Retina (tissue), 1 donor: ENCODE measurements at places on chromosomes 1 and 21.

GRCh38 chr21:16285605-16286126 is 555.9 kb downstream of the USP25 start:
- peak; percentile 40 for DNase-seq

- DNase-seq = no peak
Observed at GRCh38 chr1:226684026-226684425, 55.1 kb downstream of the ITPKB start.

GRCh38 chr1:116231752-116232151 is 120.6 kb downstream of the MAB21L3 start:
- no peak for DNase-seq

GRCh38 chr1:211393203-211393602 is 66.6 kb downstream of the TRAF5 start:
- DNase-seq = no peak

GRCh38 chr1:66944330-66945274 is 19.8 kb downstream of the MIER1 start:
- DNase-seq = no peak

GRCh38 chr21:17775431-17776126 is 43.6 kb downstream of the C21orf91 start:
- no peak for DNase-seq

GRCh38 chr1:26028490-26028980 is 7.0 kb downstream of the EXTL1 start:
- DNase-seq = no peak

DNA sequence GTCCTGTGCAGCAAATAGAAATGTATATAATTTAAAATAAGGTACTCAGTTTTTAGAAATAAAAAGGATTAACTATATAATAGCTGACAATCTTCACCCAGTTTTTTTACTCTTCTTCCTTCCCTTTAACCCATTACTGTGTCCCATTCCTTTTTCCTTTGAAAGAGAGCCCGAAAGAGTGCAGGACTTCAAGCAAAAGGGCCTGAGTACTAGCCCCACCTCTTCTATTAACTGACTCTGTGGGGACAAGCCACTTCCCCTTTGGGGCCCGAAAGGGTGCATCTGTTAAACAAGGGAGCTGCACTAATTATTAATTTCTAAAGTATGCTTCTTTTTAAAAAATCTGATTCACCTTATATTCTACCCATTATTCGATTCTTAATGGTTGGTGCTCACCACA is 3.3 kb downstream of the USP24 start:
- DNase-seq = no peak

GRCh38 chr1:151993734-151994496 is at the start of gene S100A10:
TSS of gene S100A10 (minus strand) at chr1:151993859. CDS start at chr1:151986230, 7,629 bp downstream.
- DNase-seq = peak; percentile 74

GRCh38 chr21:46237474-46237873 is 8.9 kb upstream of the LSS start:
- no peak for DNase-seq

- no peak for DNase-seq
Observed at GRCh38 chr1:7850786-7851185, 2.1 kb downstream of the UTS2 start.

- DNase-seq = no peak
Observed at GRCh38 chr1:233843525-233844204, 60.8 kb upstream of the SLC35F3 start.

- DNase-seq = no peak
Observed at GRCh38 chr1:58246549-58246948, 300.0 kb downstream of the OMA1 start.

DNA sequence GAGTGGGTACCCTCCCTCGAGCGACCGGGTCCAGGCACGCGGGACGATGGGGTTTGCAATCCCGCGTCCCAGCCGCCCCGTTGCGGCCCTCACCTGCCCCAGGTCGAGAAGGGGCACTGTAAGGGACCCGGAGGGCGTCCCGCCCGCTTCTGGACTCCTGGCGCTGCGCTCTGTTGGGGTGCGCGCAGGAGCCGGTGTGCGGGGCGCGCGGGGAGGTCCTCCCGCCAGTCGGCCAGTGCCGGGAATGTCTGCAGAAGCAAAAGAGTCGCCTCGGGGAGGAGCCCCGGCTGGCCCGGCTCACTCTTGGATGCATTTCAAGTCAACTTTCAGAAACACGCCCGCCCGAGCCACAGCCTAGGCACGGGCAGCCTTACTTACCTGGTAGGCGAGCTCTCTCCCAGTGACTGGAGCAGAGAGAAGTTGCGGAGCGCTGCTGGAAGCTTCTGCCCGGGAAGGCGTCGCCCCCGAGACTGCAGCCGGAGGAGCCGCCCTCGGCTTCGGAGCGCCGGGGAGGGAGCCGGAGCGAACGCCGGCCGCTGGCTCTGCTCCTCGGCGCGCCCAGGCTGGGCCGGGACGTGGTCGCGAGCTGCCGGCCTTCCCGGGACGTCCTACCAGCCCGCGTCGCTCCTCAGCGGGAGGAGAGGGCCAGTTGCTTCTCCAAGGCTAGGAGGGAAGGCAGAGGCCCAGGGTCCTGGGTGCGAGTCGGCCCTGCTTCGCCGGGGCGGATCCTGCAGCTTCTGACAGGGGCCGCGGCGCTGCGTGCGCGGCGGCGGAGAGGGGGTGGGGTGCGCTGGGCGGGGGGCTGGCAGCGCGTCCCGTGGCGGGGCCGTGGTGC is at the start of gene LMX1A:
LMX1A (minus strand) TSS at position 739 of the 835 bp plus-strand sequence. CDS start 1,156 bp downstream, outside the sequence.
- peak; percentile 74 for DNase-seq

DNA sequence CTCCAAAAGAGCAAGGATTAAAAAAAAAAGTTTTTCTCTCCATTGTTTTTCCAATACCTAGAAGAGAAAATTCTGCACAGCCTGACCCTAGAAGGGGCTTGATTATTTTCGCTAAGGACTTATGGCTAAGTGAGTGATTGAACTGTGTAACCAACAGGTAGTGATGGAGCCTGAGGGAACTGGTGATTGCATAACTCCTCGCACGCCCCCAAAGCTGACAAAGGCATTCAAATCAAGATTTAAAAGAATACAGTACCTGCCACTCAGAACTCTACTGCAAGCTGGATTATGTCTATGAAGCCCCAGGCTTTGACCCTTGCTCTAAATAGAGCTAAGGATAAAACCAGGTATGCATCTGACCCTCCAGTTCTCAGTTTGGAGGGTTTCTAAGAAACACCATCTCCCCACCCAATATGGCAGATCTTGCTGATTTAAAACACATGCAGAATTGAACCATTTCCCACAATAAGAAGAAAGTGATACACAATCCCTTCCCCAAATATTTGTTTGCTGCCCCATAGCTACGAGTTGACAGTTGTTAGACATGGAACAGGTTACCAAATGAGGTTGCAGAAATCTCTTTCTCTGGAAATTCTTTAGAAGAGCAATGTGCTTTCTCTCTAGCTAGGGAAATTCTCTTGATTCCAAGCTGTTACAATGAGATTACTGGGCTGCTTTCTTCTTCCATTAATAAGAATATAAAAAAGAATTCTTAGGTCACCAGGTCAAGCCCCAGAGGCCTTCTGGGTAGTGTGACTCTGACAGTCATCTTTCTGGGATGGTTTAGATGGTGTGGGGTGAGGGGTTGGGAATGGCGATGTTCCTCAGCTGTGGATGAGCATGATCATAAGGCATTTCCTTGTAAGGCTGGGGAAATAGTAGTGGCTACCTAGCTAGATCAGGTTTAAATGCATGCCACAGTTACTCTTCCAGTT is 35.1 kb downstream of the FGGY start:
- DNase-seq = no peak

GRCh38 chr1:34696230-34696629 is 58.6 kb upstream of the GJB5 start:
- no peak for DNase-seq

GRCh38 chr1:61436016-61436415 is 288.9 kb downstream of the TM2D1 start:
- DNase-seq = no peak

DNA sequence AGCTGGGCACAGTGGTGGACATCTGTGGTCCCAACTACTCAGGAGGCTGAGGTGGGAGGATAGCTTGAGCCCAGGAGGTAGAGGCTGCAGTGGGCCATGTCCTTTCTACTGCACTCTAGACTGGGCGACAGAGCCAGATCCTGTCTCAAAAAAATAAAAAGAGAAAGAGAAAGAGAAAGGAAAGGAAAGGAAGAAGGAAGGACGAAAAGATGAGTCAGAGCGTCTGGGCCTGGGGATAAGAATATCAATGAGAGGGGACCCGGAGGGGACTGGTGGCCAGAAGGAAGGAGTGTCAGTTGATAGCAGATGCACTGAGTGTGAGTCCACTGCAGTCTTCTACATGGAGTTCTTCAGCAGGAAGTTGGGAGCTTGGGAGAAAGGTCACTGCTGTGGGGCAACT is 75.6 kb downstream of the SYT6 start:
- no peak for DNase-seq

GRCh38 chr1:5921671-5922070 is 70.6 kb downstream of the NPHP4 start:
- no peak for DNase-seq

DNA sequence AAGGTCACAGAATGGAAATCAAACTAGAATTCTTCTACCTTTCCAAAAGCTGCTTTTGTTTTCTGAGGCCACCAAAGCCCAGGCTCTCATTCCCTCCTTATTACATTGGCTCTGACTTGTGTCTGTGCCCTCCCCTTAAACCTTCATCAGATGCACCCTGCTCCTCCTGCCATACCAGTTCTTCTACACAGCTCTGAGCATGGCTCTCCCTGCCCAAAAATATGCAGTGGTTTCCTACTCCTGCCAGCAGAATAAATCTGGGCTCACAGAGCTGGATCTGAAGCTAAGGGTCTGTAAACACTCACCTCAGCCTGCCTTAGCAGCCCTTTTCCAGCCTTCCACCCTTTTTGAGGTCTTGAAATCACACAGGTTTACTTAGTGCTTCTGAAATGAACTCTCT is 55.0 kb downstream of the TTC3 start:
- no peak for DNase-seq

GRCh38 chr1:43205671-43206070 is 33.5 kb downstream of the CFAP57 start:
- no peak for DNase-seq

- DNase-seq = no peak
Observed at GRCh38 chr1:192575499-192576189, at the start of gene RGS1. TSS of gene RGS1 (plus strand) at chr1:192575773. CDS start at chr1:192575793, 20 bp downstream.

DNA sequence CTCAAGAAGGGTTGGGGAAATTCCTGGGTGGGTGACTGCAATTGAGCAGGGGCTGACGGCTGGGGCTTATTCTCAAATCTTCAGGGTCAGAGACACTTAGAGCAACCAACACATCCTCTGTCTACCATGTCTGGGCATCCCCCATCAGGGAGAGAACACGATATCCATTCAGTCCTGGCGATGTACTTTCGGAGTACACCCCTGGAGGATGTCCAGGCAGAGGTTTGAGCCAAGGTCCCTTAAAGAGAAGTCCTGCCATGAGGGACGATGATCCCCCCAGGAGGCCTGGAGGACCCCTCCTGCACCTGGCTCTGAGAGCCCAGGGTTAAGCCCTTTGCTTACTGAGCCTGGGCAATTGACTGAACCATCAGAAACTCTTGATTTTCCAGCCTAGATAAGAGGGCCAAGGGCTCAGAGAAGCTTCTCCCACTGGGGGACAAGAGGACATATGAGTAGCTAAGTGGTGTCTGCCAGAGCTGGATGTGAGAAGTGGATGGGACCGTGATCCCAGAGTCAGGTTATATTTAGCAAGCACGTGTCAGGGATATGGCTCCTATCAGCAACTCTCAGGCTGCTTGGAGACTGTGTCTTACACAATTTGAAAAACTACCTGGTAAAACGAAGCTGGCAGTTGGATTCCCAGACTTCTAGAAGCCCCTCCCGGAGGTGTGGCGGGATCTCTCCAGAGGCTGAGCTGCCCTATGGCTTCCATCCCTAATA is 253.3 kb upstream of the VAMP3 start:
- no peak for DNase-seq

- peak; percentile 67 for DNase-seq
Observed at GRCh38 chr1:5975133-5975880, 16.9 kb downstream of the NPHP4 start.

GRCh38 chr1:5690291-5690690 is 301.9 kb downstream of the NPHP4 start:
- DNase-seq = no peak

DNA sequence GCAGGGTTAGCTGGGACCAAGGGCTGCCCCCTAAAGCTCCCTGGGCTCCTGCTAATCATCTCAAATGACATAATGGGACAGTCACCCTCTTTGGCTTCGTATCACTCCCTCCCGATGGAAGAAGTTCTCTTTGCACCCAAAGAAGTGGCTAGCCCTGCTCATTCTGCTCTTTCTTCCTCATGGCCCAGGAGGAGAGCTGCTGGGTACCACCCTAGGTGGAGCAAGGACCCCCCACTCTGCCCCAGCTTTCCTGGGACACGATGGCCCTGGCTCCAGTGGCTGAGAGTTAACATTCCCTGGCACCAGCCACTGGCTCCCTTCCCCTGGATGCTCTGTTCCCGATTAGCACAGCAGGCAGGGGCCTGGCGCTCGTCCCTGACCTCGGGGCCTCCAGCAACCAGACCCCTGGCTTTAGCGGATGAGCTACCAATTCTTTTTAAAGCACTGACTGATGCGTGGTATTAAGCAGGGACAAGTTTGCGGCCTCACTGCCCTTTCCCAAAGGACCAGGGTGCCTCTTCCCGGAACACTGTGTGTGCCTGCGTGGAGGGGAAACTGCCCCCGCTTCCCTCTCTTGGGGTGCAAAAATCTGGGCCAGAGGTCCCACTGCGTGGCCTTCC is 1.2 kb downstream of the MYOM3 start:
- peak; percentile 28 for DNase-seq

DNA sequence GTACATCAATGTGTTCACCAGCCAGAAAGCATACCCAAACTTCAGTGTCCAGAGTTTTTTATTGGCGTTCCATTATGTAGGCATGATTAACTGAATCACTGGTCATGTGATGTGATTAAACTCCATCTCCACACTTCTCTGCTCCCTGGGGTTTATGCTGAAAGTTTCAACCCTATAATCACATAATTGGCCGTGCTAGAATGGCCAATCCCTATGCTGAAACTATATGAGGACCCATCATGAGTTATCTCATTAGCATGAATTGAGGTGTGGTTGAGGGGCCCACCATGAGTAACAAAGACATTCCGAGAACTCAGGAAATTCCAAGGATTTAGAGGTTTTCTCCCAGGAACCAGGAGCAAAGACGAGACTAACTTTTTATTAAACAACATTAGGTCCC is 31.8 kb upstream of the FBXO28 start:
- no peak for DNase-seq

- DNase-seq = no peak
Observed at GRCh38 chr1:7103361-7103782, 318.1 kb downstream of the CAMTA1 start.

DNA sequence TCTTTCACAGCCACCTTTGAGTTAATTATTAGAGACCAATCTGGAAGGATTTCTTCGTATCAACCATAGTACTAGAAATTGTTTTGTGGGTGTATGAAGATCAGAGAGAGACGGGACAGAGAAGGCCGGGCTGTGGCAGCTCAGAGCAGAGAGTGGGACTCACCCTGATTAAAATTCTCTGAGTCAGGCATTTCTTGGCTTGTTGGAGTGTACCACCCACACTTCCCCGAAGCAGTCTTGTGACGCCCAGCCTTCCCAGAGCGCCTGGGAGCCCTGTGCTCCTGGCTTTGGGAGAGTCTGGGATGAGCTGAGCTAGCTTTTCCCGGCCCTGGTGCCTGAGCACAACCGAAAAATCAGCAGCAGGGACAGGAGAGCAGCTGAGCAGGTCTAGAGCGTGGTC is 19.4 kb downstream of the PLEKHM2 start:
- DNase-seq = no peak

- peak; percentile 52 for DNase-seq
Observed at GRCh38 chr1:56577406-56578137, 1.8 kb downstream of the PLPP3 start.

- peak; percentile 64 for DNase-seq
Observed at GRCh38 chr1:157969697-157970485, 23.6 kb upstream of the KIRREL1 start.
